ENCODE measurements at places on chromosomes 5 and 9. TPM values are rescaled to one million over a fixed set of nuclear protein-coding genes. Genes with fewer than 3 reads are reported as not detected.
A peak's percentile ranks its signal among the peaks of the same experiment; 100 is the strongest.

The ADAMTS2 gene
- 0.42 TPM for total RNA-seq

The IFNK gene
- total RNA-seq, result not detected

The DNAH5 gene
- 0.17 TPM for total RNA-seq

The CDHR2 gene
- total RNA-seq, result under 0.01 TPM

The C1QTNF3 gene
- total RNA-seq, result 0.51 TPM

The DCP2 gene
- 67.2 TPM for total RNA-seq

The BARX1 gene
- total RNA-seq, result not detected

The LCNL1 gene
- total RNA-seq, result not detected

GRCh38 chr9:130532426-130533080 lies 46.8 kb upstream of the FUBP3 start:
- no peak for DNase-seq

DNA sequence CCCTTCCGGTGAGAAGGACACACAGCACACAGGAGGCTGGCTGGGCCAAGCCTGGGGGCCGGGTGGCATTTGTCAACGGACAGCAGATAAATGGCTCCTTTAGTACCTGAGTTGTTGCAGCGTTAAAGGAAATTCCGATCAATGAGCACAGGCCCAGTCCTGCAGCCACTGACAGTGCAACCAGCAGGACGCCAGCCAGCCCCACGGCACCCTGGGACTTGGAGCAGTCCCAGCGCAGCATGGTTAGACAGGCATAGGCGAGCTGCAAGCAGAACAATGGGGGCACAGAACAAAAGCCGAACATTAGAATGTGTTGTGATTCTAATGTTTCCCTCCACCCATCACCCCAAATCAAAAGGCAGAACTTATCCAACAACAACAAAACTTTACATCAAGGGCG lies 39.3 kb downstream of the PTCH1 start:
- no peak for DNase-seq

DNA sequence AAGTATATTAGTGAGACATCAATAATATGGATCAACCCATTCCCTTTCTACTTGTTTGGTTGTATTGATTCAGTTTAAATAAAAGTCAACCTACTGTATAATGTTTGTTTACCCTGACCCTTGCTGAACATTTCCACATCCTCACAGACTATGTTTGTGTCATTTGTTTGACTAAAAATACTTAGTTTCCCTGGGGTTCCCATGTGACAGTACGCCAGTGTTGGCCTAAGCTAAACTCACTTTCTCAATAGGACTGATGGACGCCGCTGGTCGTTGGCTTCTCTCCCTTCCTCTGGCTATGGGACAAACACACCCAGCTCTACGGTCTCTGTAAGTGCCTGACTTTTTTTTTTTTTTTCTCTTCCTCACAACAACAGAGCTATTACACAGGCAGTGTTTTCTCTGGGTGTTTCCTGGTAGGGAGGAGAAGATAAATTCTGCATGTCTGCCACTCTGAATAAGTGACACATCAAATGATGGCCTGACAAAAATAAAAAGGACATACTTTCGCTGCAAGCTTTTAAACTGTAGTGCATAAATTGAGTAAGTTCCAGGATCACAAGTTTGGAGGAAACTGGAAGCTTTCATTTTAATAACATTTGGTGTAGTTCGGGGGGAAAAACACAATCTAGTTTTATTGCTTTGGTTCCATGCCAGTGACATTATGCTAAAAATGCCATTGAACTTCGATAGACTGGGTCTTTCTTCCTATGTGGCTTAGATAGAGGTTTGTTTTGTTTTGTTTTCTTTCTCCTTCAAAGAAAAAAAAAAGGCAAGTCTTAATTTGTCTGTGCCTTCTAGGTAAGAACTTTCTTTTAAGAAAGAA lies 101.0 kb downstream of the CD180 start:
- peak; percentile 54 for DNase-seq

DNA sequence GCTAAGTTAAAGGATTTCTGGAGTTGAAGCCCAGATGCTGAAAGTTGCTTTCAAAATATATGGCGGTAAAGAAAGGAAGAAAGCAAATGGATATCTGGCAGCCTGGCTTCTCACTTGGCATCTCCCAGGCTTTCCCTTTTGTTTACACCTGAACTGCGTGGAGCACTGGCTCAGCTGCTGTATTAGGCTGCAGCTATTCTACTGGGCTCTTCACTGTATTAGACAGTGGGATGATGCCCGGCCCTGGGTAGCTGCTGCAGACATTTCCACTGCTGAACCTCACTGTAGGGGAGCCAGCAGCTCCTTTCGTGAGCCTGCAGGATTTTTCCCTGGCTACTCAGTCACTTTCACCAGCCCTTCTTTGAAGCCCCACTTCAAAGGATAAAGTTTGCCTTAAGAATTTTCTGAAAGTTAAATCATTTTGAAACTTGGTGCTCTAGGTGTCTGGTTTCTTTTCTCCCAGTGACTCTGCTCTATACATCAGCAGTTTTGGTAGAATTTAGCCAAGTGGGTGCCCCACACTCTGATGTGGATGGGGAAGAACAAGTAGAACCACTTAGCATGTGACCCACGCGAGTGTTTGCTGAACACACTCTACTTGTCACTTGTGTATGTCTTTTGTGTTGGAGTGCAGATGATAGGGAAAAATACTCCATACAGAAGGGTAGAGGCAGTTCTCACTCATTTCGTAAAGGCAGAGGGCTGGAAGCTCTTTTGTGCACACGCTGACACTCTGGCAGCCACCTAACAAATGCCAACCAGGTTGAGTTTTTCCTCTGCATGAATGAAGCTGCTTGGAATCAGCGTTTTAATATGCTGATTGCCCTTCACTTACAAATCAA lies 49.9 kb downstream of the C9orf152 start:
- no peak for DNase-seq

- DNase-seq, result peak; percentile 69
Measured at GRCh38 chr5:83509540-83509939, 38.0 kb downstream of the VCAN start.

GRCh38 chr9:103355000-103355399 lies 359.9 kb downstream of the CYLC2 start:
- no peak for DNase-seq

DNA sequence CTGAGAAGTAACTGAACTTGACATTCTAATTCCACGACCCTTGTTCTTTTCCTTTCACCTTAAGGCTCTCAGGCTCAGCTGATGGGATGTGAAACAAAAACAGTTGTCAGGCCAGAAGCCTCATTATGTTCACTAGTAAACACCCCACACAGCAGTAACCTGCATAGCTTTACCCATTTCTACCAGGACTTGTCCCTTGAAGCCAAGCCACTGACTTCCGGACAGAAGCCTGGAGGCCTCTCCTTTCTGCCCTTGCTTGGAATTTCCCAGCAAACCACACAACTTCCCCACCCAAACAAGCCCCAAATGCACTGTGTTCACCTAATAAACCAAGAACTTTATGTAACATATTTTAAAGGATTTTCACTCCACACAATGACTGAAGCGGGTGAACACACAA lies 19.6 kb downstream of the PRUNE2 start:
- no peak for DNase-seq

- peak; percentile 40 for DNase-seq
Measured at GRCh38 chr5:63125862-63126261, 547.2 kb downstream of the LRRC70 start.

DNA sequence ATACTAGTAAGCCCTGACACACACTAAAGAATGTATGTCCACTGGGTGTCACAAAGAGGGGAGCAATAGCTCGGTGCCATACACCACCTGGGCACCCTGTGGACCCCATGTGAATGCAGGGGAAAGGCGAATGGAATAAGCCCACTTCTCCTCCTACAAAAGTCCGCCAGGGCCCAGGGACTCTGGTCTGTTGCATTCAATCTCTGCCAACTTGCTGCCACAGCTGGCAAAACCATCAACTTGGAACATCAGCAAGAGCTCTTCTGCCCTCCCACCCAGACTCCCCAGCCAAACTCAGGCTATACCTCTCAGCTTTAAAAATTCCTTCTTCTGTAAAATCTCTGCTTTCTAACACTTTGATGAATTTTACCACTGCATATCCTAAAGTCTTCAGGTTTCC lies 54.5 kb downstream of the PFDN1 start:
- DNase-seq, result no peak

DNA sequence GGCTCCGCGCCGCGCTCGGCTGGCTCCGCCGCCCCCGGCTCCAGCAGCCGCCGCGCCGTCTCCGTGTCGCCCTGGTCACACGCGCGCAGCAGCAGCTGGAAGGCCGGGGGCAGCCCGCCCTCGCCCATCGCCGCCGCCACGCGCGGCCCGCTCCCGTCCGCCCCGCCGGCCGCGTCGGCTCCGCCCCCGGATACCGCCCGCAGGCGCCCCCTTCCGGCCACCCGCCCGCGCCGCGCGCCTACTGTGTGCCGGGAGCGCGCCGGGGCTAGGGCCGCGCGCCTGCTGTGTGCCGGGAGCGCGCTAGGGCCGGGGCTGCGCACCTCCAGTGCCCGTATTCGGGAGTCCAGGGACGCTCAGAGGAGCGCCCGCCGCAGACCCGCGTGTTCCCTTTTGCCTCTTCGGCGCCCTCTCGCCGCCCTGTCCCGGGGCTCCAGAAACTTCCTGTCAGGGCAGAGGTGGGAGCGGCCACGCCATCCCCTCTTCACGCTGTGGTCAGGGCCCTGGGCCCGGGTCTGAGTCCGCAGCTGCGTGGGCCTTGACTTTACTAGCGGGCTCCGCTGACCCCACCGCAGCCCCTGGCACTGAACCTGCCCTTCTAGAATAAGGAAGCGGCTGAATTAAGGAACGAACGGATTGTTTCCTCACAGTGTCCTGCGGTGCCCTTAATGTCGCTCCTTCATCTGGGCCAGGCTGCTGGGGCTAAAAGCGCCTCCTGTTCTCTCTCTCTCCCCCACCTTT lies at the start of gene ANKS6:
ANKS6 (minus strand) TSS at position 192 of the 738 bp plus-strand sequence; CDS start at position 128, 64 bp downstream.
- peak; percentile 80 for DNase-seq

DNA sequence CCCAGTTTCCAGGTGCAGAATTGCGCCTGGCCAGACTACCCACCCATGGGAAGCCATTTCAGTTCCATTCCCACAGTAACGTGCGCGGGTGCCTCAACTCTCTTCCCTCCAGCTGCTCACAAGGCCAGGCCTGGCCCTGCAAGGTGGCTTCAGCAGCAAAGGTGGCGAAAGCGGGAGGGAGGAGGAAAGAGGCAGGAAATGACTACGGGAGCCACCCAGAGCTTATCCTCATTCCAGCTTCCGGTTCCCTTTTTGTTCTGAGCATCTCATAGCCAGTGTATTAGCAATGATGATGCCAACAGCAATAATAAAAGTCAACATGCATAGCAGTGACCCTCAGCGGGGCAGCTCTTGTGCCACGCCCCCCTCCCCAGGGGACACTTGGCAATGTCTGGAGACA lies 101.5 kb upstream of the BOD1 start:
- peak; percentile 6 for DNase-seq

DNA sequence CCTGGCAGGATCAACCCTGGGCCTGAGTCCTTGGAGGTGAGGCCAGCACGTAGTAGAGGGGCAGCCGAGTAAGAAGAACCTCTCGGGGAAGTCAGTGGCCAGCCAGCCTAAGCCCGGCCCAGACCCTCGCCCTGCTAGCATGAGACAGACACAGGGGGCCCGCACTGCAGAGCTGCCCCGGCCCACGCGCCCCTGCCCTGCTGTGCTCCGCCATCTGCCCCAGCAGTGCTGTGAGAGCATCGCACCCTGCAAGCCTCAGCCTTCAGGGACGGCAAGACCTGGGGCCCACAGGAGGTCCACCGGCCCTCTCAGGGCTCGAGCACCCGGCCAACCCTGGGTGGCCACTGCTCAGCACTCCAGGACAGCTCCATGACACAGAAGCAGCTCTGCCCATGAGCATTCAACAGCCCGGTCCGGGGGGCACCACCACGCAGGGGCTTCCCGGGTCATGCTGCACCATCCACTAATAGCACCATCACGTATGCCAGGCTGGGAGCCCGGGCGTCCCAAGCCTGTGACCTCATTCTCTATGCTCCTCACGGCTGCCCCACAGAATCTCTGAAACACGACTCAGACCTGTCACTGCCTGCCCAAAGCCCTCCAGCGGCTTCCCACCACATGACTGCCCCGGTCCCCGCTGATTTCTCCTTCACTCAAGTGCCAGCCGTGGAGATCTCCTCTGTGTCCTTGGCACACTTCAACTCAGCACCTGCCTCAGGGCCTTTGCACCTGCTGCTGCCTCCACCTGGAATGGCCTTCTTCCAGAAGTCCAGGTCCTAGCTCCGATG lies 38.1 kb downstream of the ADAMTS2 start:
- no peak for DNase-seq

GRCh38 chr9:91037511-91038482 lies 236.2 kb downstream of the SYK start:
- peak; percentile 85 for DNase-seq

GRCh38 chr5:154559398-154560276 lies 81.6 kb upstream of the HAND1 start:
- DNase-seq, result no peak

- no peak for DNase-seq
Measured at GRCh38 chr9:20270161-20270560, 352.1 kb downstream of the MLLT3 start.

DNA sequence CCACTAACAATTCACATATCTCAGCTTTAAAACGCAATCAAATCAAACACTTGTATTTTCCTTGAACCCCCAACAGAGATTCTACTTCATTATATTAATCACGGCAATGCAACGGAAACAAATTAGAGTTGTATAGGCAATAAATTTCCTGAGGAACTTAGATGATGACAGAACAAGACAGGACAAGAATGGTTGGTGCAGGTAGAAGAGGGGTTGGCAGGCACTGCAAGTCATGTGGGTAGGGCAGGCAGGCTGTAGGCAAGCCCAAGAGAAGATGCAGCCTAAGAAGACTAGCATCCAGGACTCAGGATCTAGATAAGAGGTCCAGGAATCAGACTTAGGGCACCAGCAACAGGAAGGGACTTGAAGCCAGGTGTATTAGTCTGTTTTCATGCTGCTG lies 16.6 kb upstream of the FEM1C start:
- DNase-seq, result no peak

GRCh38 chr5:132628814-132629213 lies 29.2 kb upstream of the IL13 start:
- DNase-seq, result no peak

DNA sequence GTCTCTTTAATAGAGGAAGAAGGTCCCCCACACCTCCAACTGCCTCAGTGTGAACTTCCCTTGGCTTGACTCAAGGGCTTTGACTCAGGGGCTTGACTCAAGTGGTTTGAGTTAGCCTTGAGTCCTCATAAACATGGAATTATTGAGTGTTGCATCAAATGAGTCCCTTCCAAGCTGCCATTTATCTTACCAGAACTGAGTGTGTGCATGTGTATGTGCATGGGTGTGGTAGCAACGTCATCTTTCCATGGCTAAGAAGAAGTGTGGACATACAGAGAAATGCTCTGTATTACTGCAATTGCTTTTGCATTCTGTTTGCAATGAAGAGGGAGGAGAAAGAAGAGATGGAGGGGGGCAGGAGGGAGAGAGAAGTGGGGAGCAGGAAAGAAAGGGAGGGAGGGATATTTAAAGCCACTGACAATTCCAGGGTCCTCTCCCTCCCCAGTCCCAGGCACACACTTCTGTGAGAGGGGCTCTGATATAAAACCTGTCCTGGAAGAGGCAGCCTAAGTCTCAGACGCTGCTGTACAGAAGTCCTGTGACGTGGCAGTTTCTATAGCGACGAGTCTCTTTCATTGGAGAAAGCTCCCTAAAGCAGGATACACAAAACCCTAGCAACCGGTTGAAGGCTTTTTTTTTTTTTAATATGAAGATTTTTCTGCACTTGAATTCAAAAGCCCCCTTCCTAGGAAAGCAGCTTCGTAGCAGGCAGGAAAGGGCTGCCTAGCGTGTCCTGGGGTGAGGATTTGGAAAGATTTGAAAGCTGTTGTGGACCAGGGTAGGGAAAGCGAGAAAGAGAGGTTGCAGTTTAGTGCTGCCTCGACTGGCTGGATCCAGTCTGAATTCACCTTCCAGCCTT lies 93.3 kb upstream of the MAP1B start:
- peak; percentile 3 for DNase-seq

Measured in dermis blood vessel endothelial cell (primary cell).